Stimulated activated CD4-positive, alpha-beta T cell treated with anti-CD3 and anti-CD28 coated beads, Interleukin-15, amount 100 ng/mL, for 24 hours (primary cell): ENCODE measurements at places on chromosomes 4 and X.

GRCh38 chr4:184395971-184396391 lies 78.4 kb downstream of the IRF2 start:
- DNase-seq: no peak

- DNase-seq: no peak
Measured at GRCh38 chr4:119543187-119543586, 85.4 kb downstream of the PDE5A start.

DNA sequence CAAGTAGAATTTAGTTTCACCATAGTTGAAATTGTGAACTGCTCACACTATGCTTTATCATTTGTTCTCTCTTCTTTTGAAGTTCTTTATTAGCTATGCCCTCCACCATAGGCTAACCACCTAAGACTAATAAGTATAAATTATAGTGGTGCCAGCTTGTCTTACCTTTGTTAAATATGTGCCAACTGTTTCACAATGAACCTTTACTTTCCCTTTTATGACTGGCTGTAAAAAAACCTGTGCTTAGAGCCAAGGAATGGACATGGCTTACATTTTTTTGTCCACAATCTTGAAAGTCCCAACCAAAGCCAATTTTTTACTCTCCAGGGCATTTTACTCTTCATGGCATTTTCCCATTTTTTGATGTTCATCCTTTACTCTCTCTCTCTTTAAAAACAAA lies 123.5 kb upstream of the LEF1 start:
- no peak for DNase-seq

DNA sequence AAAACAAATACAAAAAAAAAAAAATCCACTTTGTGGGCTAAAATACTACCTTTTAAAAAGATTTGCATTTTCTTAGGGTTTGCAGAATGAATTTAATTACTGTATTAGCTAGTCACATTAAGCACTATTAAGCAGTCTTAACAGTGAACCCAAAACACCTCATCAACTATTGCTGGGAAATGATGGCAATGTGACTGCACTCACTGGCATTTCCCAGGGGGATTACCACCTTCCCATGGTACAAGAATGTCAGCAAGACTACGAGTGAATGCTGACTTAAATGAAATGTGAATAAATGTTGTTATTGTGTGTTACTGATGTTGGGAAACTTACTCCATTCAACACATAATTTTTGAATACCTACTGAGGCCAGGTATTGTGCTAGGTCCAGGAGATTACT lies 10.0 kb upstream of the SLC9B2 start:
- DNase-seq: no peak

- no peak for DNase-seq
Measured at GRCh38 chr4:47118192-47118929, 87.0 kb downstream of the GABRB1 start.

- no peak for DNase-seq
Measured at GRCh38 chrX:30270639-30271038, 23.7 kb downstream of the MAGEB1 start.
